ENCODE measurements at places on chromosomes 2 and 18.

GRCh38 chr2:35454966-35455638, 900.5 kb upstream of the CRIM1 start:
- no peak for DNase-seq

GRCh38 chr2:230798769-230799399, 65.9 kb upstream of the ITM2C start:
- no peak for DNase-seq

DNA sequence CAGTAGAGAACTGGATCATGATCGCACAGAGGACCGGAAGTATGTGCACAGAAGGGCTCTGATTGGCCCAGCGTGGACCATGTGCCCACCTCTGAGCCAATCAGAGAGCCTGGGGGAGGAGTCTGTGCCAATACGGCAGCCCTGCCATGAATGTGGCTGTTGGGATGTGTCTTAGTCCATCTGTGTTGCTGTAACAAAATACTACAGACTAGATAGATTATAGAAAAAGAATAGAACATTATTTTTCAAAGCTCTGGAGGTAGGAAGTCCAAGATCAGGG, 132.0 kb downstream of the NDUFA10 start:
- peak; percentile 6 for DNase-seq

DNA sequence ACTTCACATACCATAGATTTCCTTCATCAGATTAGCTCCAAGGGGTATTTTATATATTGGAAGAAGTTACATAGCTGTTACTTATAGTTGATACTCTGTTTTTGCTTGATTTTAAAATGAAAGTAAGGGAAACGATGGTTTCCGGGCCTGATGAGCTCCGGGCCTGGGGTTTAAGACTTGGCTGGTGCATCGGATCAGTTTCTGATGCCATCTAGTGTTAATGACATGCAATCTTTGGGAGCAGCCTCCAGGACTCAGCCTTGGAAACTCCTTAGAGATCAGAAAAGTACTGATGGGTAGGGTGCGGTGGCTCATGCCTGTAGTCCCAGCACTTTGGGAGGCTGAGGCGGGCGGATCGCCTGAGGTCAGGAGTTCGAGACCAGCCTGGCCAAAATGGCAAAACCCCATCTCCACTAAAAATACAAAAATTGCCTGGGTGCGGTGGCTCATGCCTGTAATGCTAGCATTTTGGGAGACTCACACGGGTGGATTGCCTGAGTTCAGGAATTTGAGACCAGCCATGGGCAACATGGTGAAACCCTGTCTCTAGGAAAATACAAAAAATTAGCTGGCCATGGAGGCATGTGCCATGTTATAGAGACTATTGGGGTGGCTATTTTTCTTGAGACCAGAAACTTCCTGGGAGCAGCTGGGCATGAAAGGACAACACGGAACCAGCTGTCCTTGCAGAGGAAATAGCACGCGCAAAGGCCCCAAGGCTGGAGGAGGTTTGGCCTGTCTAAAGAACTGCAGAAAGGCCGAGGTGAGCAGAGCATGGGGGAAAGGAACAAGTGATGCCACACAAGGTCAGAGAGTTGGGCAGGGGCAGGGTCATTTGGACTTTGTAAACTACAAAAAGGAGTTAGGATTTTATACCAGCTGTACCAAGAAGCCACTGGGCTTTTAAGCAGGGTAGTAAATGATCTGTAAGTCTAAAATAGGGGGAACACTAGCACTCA, 46.9 kb upstream of the CNOT11 start:
- peak; percentile 51 for DNase-seq

DNA sequence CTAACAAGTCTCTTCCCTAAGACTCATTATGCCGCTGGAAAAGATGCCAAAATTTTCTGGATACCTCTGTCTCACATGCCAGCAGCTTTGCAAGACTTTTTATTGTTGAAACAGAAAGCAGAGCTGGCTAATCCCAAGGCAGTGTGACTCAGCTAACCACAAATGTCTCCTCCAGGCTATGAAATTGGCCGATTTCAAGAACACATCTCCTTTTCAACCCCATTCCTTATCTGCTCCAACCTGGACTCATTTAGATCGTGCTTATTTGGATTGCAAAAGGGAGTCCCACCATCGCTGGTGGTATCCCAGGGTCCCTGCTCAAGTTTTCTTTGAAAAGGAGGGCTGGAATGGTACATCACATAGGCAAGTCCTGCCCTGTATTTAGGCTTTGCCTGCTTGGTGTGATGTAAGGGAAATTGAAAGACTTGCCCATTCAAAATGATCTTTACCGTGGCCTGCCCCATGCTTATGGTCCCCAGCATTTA, 26.3 kb downstream of the DHRS9 start:
- DNase-seq, result no peak

GRCh38 chr18:8797206-8797605, 91.8 kb downstream of the MTCL1 start:
- DNase-seq, result no peak

GRCh38 chr2:16664809-16665747, 556 bp downstream of the CYRIA start:
- no peak for DNase-seq

DNA sequence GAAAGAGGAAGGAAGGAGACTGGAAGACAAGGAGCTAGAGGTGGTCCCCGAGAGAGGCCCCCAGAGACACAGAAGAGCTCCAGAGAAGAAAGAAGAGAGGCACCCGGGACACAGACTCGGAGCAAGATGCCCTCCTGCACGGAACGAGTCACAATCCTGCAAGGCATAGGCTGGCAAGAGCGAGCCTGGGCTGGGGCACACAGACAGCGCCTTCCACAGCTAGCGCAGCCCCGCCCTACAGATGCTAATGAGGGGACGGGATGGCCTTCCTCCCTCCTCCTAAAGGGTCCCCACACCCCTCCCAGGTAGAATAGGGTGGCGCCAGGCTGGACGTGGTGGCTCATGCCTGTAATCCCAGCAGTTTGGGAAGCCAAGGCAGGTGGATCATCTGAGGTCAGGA, 19.8 kb upstream of the GPR17 start:
- no peak for DNase-seq
